T-helper 1 cell treated with Interleukin-12 subunit alpha and Interleukin-12 subunit beta and Interleukin-4 antibody, amounts not matched to agents 30 ng/mL and 1 ng/mL, for 36 hours (primary cell): ENCODE measurements at places on chromosomes 11 and 22. TPM values are rescaled to one million over a fixed set of nuclear protein-coding genes. Genes with fewer than 3 reads are reported as not detected.

OR52A1 gene
- total RNA-seq = not detected in 2 replicates

KREMEN1 gene
- total RNA-seq = not detected in 2 replicates

MRGPRD gene
- total RNA-seq = not detected in 2 replicates

ISX gene
- not detected in 2 replicates for total RNA-seq

ALDH3B2 gene
- not detected in 2 replicates for total RNA-seq

ARHGAP8 gene
- total RNA-seq = 0.10 and 0.44 TPM in 2 replicates

ANGPTL5 gene
- not detected in 2 replicates for total RNA-seq

CYTH4 gene
- total RNA-seq = 148 and 160 TPM in 2 replicates
